ENCODE measurements at places on chromosomes 5 and 9.

DNA sequence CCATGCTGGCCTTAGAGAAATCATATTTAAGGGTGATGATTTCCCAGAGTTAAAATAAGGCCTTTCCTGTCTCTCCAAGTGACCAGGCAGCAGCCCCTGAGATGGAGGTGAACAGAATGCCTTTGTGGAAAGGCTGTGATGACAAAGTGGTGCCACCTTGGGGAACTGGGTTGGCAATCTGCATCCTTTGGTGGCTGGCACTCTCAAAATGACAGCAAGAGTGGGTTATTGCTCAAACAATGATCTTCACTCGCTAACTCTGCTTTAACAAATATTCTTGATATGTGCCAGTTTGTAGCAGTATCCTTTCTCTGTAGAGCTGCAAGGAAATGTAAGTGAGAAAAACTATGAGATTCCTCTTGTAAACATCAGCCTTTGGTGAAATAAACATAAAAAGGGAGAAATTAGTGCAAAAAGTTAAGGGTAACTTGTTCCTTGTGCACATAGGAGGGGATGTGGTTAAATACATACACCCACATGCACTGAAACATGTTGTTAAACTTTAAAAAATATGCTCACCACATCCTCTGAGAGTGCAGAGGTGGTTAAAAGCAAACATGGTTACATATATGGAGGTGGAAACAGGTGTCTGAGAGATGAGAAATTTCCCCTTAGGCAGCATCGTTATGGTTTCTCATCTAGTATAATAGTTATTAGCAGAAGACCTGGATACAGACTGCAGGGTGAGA is 373.4 kb upstream of the CTNND2 start:
- no peak for DNase-seq

- peak; percentile 78 for DNase-seq
Observed at GRCh38 chr9:137445275-137445807, 4.2 kb upstream of the ENTPD8 start.

DNA sequence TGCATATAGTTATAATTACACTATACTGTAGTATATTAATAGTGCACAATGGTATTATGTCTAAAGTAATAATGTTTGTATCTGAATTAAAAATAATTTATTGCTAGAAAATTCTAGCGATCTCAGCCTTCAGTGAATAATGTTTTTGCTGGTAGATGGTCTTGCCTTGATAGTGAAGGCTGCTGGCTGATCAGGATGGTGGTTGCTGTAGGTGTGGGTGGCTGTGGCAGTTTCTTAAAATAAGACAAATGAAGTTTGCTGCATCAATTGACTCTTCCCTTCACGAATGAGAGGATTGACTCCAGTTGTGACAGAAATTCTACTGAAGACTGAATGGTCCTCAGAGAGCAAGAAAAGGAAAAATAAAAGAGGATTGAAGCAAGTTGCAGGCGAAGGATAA is 19.7 kb upstream of the LRRC70 start:
- no peak for DNase-seq

DNA sequence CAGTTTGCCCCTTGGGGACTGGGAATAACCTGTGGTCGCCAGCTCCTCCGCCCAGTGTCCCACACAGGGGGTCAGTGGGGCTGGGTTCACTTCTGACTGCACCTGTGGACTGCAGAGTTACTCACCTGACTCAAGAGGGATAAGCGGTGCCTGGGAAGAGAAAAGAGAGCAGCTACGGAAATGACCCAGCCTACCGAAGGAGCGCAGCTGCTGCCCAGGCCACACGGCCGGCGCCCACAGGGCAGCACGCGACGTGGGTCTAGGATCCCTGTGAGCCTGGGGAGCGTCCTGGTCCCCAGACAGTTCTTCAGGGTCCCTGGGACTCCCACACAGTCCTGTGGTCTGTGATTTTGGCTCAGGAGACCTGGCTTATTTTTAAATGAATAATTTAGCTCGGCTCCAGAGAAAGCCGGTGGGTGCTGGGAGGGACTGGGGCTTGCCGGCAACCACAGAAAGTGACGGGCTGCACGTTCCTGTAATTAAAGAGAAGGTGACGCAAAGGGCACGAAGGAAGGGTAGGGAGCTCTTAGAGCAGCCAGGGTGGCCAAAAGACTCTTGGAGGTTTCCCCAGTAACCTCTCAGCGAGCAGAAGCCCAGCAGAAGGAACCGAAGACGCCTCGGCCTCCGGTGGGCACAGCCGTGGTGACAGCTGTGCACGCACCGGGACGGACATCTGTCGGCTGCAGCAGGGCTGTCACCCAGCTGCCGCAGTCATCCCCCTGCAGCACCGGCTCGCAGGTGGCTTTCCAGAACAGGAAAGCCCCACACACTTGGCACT is 97.5 kb upstream of the FCN2 start:
- DNase-seq: no peak

DNA sequence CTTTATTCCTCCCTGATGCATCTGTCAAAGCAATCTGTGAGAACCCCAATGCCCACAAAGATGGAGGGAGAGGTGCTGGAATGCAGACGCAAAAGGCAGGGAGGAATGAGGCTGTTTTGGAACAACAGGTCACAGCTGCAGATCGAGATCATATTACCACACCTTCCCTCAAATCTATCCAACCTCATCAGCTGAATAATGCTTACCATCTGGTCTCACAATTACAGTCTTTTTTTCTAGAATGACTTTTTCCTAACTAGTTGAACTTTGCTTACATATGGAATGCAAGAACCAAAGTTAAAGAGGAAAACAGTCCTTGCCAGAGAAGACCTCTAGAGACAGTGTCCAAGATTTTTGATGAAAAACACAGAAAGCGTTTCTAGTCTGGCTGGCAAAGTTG is 158.1 kb downstream of the LPAR1 start:
- no peak for DNase-seq

DNA sequence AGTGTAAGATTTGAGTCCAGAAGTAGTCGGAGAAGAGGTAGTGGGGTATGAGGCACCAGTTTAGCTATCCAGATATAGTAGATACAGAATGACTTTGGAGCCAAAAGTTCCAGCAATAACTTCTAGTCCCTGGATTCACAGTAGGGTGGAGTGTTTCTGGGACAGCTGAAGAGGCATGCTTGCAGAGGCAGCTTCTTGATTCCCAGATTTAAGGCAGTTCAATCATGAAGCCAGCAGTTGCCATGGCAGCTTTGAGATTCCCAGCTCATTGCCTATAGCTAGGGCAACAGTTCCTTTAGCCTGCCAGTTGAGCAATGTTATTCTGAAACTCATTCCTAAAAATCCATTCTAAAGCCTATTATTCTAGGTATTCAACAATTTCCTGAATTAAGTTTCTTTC is 79.2 kb downstream of the LIX1 start:
- DNase-seq: no peak

DNA sequence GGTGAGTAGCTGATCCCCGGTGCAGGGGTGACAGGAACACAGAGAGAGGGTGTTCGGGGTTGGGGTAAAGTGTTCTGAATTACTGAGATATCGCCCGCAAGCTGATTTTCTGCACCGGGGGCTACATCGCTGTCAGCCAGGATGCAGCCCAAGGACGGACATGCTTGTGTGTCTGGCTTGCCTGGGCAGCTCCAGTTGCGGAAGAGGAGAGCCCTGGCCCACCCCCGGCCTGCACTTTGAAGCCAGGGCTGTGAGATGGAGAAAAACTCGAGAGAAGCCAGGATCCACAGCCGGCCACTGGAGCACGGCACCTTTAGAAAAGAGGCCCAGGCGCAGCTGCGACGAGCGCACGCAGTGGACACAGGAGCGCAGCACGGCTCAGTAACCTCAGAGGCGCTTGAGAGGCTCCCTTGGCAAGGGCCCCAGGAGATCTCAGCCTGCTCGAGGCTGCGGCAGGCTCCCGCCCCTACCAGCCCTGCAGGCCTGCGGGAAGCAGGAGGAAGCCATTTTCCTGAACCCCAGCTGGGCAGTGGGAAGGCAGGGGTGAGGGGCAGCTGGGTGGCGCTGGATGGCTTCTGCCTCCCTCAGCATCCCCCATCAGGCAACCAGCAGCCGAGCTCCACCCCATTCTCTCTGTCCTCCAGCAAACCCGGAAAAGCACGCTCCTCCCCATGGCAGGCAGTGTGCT is 59.2 kb downstream of the C9orf50 start:
- peak; percentile 14 for DNase-seq

DNA sequence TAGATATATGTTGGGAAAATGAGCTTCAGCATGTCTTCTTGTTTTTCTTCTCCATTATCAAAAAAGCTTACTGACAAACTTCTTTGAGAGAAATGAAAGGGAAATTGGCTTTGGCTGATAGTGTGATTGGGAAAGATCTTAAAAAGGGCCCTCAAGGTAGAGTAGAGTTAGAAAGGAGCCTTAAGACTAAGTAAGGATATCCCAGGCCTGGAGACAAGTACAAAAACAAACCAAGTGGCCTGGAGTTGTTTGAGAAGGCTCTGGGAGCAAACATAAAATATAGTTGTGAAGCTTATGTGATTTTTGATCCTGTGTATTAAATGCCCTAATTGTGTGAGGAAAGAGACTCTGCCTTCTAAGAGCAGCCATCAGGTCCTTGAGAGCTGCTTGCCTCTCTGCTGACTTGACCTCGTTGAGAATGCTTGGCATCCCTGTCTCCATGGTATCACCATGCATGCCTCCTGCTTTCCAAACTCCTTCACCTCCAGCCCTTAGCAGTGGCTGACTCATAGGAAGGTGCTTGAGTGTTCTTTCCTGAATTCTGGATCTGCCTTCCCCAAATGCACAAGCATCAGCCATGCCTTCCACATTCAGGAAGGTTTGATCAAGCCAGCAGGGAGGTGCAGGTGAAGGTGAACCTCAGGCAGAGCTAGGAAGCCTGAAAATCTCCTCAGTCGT is 78.9 kb downstream of the SMARCA2 start:
- DNase-seq: no peak

GRCh38 chr5:6083311-6083978 is 294.9 kb downstream of the MED10 start:
- DNase-seq: no peak

- no peak for DNase-seq
Observed at GRCh38 chr9:133873009-133873408, 119.1 kb downstream of the VAV2 start.

- no peak for DNase-seq
Observed at GRCh38 chr5:57360871-57361270, 121.7 kb downstream of the ACTBL2 start.

- DNase-seq: no peak
Observed at GRCh38 chr5:136242136-136242535, 49.2 kb upstream of the SMIM32 start.

- DNase-seq: no peak
Observed at GRCh38 chr5:116779846-116780245, 205.2 kb upstream of the SEMA6A start.

- no peak for DNase-seq
Observed at GRCh38 chr9:88979791-88980190, 11.5 kb upstream of the S1PR3 start.

GRCh38 chr9:120714088-120714845 is at the start of gene MEGF9:
Gene MEGF9, minus strand, starts transcription at chr9:120714470. Its CDS starts 112 bp downstream, at chr9:120714358.
- DNase-seq: peak; percentile 99

GRCh38 chr9:112361601-112362000 is 18.3 kb upstream of the HSDL2 start:
- DNase-seq: peak; percentile 11

DNA sequence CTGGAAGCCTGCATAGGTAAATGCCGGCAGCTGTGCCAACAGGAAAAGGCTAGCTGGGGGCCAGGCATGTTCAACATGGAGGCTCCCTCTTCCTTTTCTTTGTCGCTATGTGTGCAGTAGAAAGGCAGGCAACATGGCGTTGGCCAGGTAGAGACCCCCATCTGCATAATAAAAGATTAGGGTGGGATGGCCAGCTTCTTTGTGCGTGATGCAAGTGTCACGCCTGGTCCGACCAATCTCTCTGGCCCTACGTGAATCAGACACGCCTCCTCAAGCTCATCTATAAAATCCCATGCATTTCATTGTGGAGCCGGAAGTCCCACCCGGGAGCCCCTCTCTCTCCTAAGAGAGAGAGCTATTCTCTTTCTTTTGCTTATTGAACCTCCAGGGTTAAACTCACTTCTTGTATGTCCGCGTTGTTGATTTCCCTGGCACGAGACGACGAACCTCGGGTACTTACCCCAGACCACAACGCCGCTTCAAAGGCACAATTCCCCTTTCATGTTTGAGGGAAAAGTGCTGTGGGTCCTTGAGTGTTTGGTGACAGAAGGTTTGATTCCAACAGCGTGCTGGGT is 25.0 kb upstream of the C5orf47 start:
- DNase-seq: peak; percentile 90

GRCh38 chr5:2832394-2832793 is 80.9 kb upstream of the IRX2 start:
- no peak for DNase-seq

DNA sequence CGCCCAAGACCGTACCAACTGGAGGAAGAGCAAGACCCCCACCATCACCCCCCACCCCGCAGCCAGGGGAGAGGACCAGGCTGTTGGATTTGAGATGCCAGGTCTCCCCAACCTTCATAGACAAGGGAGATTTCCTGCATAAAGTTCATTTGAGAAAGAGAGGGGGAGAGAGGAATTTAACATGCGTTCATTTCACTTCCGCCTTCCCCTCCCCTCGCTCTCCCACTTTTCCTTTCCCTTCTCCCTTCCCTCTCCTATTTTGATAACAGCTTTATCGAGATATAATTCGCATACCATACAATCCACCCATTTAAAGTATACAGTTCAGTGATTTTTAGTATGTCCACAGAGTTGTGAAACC is 4.2 kb upstream of the NKX2-5 start:
- DNase-seq: no peak

- DNase-seq: no peak
Observed at GRCh38 chr9:132590318-132591182, 8.1 kb downstream of the BARHL1 start.

GRCh38 chr9:133703591-133704399 is 34.4 kb downstream of the SARDH start:
- DNase-seq: peak; percentile 49

GRCh38 chr9:131290767-131291370 is 1.3 kb downstream of the PLPP7 start:
- no peak for DNase-seq

DNA sequence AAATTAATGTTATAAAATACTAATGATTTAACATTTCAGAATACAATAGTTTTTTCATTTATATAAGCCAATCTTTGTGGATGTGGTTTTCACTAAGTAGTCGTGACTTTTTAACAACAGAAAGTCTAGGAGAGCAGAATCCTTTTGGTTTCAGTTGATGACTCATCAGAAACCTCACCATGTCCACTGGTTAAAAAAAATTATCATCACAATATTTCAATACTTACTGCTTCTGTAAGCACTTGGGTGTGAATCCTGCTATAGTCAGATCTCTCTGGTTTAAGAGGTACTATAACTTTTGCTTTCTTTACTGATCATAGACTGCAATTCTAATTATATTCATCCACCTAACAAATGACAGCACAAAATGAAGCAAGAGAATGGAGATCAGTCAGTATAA is 77.2 kb downstream of the MRPS30 start:
- DNase-seq: no peak

- DNase-seq: no peak
Observed at GRCh38 chr9:76607730-76608436, 148.9 kb downstream of the GCNT1 start.

DNA sequence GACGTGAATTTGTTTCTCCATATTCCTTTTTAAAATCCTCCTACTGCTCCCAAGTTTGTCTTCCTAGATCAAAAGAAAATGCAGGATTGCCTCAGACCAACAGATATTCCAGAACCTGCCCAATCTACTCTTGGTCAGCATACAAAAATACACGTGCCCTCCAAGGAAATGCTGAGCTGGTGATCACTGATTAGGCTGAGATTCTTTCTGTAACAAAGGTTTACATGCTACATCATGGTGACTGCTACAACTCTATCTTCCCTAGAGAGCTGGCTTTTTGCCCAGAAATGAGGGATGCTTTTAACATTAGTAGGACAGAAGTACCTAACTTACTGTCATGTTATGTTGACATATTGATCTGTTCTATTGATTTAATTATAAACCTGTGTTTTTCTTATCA is 35.5 kb downstream of the OR2Y1 start:
- no peak for DNase-seq

GRCh38 chr5:135127439-135128240 is 93.6 kb upstream of the PITX1 start:
- no peak for DNase-seq
